Islet precursor cell (in vitro differentiated cells): ENCODE measurements at places on chromosomes 5 and 9.
A peak's percentile ranks its signal among the peaks of the same experiment; 100 is the strongest.

- DNase-seq: peak; percentile 67
Measured at GRCh38 chr5:127001621-127002296, 28.6 kb downstream of the MARCHF3 start.

DNA sequence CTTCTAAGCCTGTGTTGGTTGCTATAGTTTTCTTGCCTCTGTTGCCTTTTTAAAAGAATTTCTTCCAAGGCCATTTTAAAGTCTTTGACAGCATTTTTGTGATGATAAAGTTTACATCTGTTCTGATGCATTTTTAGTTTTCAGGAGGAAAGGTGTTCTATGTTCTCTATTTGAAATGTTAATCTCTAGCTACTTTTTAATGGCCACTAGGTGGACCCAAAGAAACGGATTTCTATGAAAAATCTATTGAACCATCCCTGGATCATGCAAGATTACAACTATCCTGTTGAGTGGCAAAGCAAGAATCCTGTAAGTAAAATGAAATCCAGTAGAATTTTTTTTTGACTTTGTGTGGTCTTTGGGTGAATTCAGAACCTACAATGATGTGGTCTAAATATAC is 60.2 kb downstream of the MELK start:
- DNase-seq: no peak

GRCh38 chr5:36060420-36060887 is 6.2 kb downstream of the UGT3A2 start:
- no peak for DNase-seq

DNA sequence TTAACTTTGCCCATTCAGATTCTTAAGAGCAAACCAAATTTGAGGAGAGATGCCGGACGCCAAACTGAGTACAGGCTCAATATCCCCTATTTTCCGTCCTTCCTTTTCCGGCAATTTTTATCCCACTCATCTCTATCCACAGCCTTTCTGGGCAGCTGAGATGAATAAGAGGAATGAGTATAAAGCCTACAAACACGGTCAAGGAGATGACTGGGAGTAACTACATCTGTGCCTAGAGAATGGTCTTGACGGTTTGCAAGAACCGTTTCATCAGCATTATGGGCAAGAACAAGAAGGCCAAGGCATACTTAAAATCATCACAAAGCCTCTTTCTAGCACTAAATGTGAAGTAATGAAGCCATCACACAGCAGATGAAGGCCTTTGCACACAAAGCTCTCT is 227.3 kb downstream of the DCP2 start:
- no peak for DNase-seq

DNA sequence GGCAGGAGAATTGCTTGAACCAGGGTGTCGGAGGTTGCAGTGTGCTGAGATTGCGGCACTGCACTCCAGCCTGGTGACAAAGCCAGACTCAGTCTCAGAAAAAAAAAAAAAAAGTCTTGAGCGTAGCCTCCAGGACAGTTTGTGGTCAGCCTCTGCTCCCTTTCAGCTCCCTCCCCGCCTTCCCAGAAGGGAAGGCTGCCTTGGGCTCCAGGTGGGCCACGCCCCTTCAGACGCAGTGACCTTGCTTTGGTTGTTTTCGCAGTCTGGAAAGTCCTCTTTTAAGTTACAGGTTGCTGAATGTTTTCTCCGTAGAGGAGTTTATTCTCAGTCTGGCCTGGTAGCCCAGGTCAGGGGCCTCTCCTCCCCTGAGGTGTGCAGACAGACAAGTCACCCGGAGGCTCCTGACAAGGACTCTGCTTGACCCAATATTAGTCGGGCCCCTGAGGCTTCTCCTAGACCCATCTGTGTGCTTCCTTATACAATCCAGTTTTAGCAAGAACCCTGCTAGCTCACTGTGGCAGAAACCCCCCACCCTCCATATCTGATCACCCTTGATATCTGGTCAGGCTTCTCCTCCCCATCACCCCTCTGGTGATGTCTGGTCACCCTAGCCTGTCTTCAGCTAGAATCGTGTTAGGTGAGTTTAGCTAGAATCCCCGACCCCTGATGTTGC is 31.6 kb upstream of the N4BP3 start:
- peak; percentile 94 for DNase-seq

GRCh38 chr9:136232969-136233368 is 12.6 kb downstream of the QSOX2 start:
- no peak for DNase-seq

DNA sequence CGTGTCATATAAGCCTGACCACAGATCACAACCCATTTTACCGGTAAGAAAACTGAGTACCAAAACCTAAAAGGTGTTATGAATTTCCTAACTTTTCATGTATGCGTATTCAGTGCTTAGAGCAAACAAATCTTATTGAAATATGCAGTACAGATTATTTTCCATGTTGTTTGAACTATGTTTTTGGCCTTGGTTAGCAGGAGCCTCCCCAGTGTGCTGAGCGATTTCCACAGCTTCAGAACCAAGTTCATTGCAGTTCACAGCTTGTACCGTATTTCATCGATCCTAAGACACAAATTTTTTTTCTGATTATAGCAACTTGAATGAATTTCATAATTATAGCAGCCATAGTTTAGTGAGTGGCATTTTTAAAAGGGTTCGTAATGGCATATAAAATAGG is 13.7 kb downstream of the ADAMTSL1 start:
- no peak for DNase-seq

- DNase-seq: no peak
Measured at GRCh38 chr5:43315263-43315662, 2.1 kb upstream of the HMGCS1 start.

- peak; percentile 89 for DNase-seq
Measured at GRCh38 chr5:134252671-134253070, 26.8 kb upstream of the PPP2CA start.

GRCh38 chr9:122346478-122347347 is 24.1 kb upstream of the PTGS1 start:
- peak; percentile 66 for DNase-seq

GRCh38 chr5:142771666-142772065 is 1.5 kb downstream of the ARHGAP26 start:
- DNase-seq: no peak

GRCh38 chr5:160367261-160367660 is 3.2 kb downstream of the C1QTNF2 start:
- peak; percentile 34 for DNase-seq

- peak; percentile 95 for DNase-seq
Measured at GRCh38 chr9:128684325-128685199, 4.5 kb upstream of the SET start.

- peak; percentile 89 for DNase-seq
Measured at GRCh38 chr9:134320126-134320867, 6.0 kb upstream of the RXRA start.

- no peak for DNase-seq
Measured at GRCh38 chr9:112836394-112836793, 54.3 kb downstream of the SLC46A2 start.

DNA sequence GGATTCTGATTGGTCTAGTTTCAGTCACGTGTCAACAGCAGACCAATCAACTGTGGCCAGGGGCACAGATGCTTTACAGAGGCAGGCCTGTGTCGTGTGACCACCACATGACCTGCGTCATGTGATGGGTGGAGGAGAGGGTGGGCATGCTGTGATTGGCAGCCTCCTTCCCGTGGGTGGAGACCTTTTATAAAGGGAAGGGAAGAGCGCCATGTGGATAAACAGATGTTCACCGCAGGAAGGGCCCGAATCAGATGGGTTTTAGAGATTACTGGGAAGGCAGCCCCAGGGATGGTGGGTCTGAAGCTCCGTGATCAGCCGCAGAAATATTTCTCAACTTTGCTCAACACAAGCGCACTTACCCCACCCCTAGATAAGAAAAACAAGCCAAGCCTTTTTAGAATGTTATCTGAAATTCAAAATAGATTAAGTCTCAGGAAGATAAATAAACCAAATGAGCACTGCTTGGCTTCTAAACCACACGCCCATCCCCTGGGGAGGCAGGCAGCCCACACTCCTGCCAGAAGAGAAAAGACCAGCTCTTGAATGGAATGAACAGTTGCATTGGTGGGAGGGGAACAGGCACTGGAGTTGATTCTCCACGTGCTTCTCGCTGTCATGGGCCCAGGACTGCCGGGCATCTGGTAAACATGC is 43.6 kb downstream of the ROPN1L start:
- no peak for DNase-seq

GRCh38 chr5:112012104-112012503 is 255.1 kb upstream of the NREP start:
- no peak for DNase-seq

- DNase-seq: no peak
Measured at GRCh38 chr9:8890695-8891094, 1091.1 kb upstream of the DMAC1 start.

- DNase-seq: no peak
Measured at GRCh38 chr9:71916834-71917534, 5.5 kb downstream of the C9orf85 start.

- peak; percentile 95 for DNase-seq
Measured at GRCh38 chr5:154618696-154619095, 136.5 kb upstream of the LARP1 start.

GRCh38 chr9:99491408-99492158 is 269.5 kb downstream of the SEC61B start:
- no peak for DNase-seq

GRCh38 chr5:8491254-8491653 is 622.3 kb downstream of the MTRR start:
- DNase-seq: no peak

GRCh38 chr9:101326035-101326434 is 58.8 kb downstream of the BAAT start:
- DNase-seq: no peak

DNA sequence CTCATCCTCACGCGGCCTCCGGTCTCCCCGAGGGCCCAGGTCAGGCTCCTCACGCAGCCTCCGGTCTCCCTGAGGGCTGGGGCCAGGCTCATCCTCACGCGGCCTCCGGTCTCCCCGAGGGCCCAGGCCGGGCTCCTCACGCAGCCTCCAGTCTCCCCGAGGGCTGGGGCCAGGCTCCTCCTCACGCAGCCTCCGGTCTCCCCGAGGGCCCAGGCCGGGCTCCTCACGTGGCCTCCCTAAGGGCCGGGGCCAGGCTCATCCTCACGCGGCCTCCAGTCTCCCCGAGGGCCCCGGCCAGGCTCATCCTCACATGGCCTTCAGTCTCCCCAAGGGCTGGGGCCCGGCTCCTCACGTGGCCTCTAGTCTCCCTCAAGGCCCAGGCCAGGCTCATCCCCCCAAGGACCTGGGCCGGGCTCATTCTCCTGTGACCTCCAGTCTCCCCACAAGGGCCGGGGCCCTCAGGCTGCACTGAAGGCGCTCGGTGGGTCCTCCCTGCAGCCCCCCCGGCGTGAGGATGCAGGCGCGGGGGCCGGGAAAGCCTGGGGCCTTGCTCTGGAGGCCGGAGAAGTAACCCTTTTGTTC is 51.2 kb upstream of the FCN2 start:
- no peak for DNase-seq

GRCh38 chr9:98362624-98363252 is 107.3 kb upstream of the TBC1D2 start:
- DNase-seq: no peak

DNA sequence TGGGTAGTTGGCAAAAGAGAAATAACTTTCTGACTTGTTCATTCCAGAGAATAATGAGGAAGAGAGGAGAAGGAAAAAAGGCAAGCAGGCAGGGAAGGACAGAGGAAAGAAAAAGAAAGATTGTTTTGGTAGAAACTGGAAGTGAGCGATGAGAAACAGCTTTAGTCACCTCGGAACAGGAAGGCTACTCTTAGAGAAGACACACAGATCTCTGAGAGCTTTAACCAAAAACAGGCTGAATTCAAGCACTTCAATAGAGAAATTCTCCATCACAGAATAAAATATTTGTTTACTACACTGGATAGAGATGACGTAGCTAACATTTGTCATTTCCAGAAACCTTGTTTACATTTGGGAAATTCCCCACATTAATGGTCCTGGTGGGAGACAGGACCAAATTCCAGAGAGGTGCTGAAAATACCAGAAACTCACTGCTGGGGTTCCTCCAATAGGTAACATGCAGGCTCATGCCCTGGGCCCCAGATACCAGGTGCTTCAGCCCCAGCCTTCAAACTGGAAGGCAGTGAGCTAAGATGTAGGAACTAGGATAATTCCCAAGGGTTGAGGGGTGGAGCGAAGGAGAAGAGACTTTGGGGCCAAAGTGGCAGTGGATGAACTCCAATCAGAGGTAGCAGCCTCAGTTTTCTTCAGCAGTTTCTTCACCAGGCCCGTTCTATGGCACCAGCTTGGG is 227.7 kb upstream of the GRAMD2B start:
- no peak for DNase-seq

DNA sequence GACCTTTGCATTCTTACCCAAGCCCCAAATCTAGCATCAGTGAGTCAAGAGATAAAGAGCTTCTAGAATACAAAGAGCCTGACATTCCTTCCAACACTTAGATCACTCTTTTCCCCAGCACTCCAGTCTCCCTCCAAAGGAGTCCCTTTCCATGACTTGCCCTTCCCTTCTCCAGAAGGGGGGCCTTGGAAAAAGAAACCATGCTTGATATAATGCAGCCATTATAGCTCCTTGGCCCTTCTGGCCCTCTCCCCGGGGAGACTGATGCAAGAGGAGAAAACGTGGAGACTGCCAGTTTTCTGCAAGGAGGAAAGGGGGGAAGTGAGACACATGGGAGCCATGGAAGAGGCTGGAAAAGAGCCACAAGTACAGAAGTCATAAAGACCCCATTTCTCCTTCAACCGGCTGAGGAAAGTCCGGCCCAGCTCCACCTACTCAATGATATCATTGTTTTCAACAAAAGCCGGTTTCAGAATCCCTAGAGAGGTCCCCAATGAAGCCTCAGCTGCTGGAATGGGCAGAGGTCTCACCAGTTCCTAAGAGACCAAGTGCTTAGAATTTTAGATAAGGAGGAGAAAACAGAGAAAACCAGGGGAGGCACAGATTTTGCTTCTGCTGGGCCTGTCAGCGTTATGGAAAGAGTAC is 29.0 kb downstream of the ADAM19 start:
- no peak for DNase-seq

- DNase-seq: peak; percentile 86
Measured at GRCh38 chr5:88089719-88090390, 178.8 kb downstream of the TMEM161B start.

DNA sequence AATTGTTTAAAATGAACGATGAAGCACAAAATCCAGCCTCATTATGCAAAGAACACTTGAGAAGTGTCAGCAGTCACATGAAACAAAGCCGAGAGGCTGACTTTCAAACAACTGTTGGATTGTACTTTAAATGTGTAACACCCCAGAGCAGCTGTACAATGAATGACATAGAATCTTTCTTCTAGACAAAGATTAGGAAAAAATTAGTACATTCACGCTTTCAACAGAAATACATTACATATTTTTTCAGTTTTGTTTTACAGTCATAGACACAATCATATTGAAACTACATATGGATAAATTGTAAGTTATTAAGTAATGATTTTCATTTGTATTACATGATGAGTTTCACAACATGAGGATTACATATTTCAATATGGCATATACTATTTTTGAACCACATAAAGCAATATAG is 10.6 kb upstream of the AGXT2 start:
- DNase-seq: no peak

- no peak for DNase-seq
Measured at GRCh38 chr5:157611571-157612476, 36.2 kb upstream of the ADAM19 start.

- DNase-seq: no peak
Measured at GRCh38 chr9:33651125-33651524, 127.1 kb downstream of the ANKRD18B start.

DNA sequence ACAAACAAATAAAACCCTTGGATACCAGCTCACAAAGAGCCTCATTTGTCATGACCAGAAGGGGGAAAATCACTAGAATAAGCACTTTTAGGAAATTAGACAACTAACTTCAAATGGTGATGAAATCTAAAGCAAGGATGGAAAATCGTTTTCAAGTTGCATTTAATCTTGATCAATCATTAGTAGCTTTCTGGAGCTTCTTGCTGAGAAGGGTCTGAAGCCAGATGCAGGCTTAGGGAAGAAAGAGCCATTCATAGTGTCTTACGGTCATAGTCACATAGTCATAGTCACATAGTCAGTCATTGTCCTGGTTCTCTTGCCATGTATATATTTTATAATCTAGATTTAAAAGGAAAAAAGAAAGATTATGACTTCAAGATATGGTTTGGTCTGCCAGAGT is 610.5 kb downstream of the ACTL7B start:
- no peak for DNase-seq
